ENCODE measurements at places on chromosomes 1 and 21.

DNA sequence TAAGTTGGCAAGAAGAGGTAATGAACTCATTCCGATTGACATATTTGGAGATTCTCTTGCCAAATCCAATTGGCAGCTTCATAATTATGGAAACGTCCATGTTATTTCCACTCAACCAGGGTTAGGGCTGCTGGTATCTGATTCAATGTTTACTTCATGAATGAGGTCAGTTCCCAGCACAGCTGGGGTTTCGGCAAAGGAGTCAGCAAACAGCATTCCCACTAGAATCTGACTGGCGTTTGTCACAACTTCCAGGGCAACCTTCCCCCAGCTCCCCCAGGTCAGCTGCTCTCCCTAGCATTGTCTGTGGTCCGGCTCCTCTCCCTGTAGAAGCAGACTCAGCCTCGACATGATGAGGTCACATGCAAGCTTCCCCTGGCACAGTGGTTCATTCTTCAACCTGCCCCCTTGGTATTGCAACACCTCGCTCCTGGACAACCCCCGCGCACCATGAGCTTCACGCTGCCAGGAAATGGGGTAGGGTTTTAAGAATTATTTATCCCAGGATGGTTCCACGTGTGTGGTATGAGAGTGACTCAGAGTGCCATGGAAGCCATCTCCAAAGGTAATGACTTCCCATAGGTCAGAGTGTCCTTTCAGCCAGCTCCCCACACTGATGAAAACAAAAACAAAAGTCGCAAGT is 100.7 kb upstream of the SLC25A33 start:
- DNase-seq = no peak

DNA sequence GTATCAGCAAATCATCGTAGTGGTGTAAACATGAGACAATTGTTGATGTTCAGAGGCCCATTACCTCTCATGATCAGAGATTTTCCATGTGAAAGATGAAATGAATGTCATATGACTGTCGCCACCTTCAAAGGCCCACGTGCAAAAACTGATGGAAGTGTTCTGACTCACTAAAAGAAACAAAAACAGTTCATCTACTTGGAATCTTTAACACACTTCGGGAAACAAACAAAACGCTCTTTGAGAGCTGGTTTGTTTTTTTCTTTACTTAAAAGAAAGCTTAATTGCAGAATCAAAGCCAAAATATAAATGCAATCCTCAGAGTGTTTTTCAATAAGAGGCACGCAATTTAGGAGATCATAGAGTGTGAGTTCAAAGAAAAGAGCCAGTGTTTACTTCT is 100.8 kb downstream of the PLPPR4 start:
- no peak for DNase-seq

DNA sequence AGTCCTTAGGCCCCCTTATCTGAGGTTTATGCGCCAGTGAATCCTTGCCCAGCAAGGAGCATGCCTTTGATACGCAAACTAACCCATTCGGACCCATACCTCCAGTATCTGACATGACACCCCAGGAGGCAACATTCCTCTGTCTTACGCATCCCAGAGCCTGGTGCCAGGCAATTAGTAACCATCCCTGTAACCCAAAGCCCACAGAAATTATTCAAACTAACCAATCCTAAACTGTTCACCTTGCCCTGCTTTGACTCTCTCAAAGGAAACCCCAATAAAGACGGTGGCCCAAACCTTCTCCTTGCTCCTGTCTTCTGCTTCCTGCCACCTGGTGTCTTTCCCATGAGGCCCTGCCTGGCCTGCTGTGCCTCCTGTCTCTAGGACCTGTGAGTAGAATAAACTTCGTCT is 36.4 kb downstream of the ZNF496 start:
- no peak for DNase-seq

GRCh38 chr1:154735804-154736168 is 127.8 kb upstream of the ADAR start:
- DNase-seq = no peak

GRCh38 chr1:155247667-155248553 is 7.4 kb downstream of the ENTREP3 start:
- no peak for DNase-seq

DNA sequence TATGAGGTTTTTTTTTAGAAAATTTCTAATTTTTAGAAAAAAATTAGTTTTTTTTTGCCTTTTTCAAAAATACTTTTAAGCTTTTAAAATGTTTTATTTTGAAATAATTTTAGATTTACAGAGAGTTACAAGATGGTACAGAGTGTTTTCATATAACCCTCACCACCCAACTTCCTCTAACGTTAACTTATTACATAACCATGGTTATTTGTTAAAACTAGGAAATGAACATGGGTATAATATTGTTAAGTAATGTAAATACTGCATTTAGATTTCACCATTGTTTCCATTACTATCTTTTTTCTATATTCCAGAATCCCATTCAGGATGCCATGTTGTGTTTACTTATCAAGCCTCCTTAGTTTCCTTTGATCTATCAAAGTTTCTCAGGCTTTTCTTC is 45.2 kb upstream of the ST6GALNAC3 start:
- DNase-seq = no peak

All from CD4-positive, alpha-beta T cell treated with Interleukin-15 for 1 hour (primary cell).